ENCODE measurements at places on chromosomes 5 and 9. TPM values are rescaled to one million over a fixed set of nuclear protein-coding genes. Genes with fewer than 3 reads are reported as not detected.

- no peak for DNase-seq
Measured at GRCh38 chr5:143395638-143396352, 7.7 kb downstream of the NR3C1 start.

DNA sequence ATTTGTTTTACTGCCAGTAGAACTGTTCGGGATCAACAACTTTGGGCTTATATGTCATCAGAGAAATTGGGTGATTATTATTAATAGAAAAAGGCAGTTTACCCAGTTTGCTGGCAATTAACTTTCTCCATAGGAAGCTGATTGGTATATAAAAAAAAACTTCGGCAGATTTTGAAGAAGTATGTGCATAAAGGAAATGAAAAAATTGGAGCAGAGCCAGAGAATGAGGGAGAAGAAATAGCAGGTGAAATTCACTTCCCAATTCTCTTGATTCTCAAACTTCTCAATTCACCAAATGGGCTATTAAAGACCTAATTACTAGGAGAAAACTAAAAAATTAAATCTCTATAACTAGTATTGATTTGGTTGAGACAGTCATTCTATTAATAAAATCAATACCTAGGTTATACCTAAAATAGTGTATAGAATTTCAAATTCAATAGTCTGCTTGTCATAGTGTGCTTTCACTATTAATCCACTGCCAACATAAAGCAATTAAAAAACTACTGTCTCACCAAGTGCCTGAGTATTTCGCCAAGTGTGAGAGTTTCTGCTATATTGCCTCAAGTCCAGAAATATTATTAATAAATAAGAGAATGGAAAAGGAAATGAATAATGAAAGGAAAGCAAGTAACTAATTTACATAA is 47.5 kb downstream of the STX17 start:
- no peak for DNase-seq

DNA sequence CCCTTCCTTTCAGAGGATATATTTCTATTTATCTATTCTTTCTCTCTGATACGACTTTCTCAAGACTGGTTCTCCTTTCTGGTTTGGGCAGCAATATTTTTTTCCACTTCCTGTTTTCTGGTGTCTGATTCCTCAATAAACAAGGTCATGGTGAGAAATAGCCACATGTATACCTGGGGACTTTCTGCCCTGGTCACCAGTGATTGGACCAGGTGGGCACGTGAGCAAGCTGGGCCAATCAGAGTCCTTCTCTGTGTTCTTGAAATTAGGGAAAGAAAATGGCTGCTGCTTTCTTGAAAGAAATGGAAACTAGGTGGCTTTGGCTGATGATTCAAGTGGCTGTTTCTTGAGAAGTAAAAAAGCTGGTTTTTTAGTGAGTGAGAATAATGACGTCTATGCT is 18.4 kb upstream of the GSN start:
- no peak for DNase-seq

NNT gene
- total RNA-seq, result 98.4 TPM

PCDHGA5 gene
- total RNA-seq, result 0.05 TPM

TAF11L5 gene
- total RNA-seq, result not detected

FUT7 gene
- total RNA-seq, result not detected

Data from activated naive CD4-positive, alpha-beta T cell treated with anti-CD3 and anti-CD28 coated beads for 36 hours (primary cell).